ENCODE measurements at places on chromosomes 5 and 9.

GRCh38 chr9:129241725-129242124 is 63.7 kb upstream of the IER5L start:
- no peak for DNase-seq

DNA sequence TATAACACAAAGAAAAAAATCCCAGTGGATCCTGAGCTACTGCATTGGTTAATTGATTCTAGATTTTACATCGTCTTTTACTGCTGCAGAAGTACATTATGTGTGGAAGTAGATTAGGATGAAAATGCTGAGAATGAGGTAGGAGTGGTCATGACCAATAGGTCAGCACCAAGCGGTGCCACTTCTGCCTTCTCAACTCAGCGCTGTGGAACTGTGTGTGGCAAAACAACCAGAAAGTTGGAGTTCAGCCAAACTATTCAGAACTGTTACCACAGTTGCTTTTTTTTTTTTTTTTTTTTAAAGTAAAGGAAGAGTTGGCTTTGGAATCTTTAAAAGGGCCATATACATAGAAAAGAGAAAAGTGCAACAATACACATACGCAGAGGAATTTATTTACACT is 24.2 kb downstream of the POU5F2 start:
- DNase-seq, result no peak

GRCh38 chr5:179241764-179242370 is 103.4 kb downstream of the ADAMTS2 start:
- no peak for DNase-seq

DNA sequence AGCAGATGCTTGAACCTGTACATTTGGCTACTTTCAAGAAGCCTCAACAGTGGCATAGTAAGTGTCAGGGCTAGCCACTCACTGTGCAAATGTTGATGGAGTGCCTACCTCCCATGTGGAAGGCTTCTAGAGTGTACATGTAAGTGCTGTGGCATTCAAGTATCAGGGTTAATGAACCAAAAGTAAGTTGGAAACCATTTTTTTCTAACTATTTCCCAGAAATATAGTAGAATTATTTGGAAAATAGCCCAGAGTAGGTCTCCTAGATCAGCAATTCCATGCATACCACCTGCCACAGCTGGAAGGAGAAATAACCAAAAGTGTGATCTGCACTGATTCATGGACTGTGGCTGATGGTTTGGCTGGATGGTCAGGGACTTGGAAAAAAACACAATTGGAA is 53.3 kb downstream of the FOXD1 start:
- DNase-seq, result no peak

DNA sequence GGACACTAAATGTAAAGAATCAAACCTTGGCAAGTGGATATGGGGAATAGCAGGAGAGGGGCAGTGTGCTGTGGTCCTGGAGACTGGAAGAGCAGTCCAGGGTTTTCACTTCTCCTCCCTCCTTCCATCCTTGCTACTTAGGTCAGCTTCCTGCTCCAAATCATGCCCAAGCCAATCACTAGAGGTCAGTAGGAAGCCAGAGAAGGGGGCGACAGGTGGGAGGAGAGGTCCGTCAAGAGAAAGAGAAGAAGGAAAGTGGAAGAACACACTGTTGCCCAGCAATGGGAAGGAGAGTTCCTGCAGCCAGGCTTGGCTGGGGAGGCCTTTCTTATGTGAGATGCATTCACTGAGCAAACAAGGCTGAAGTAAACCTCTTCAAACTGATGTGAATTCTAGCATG is 289.6 kb downstream of the DTWD2 start:
- no peak for DNase-seq

- no peak for DNase-seq
These were observed 98.4 kb upstream of the HAND1 start for GRCh38 chr5:154576429-154576806.

GRCh38 chr5:995318-995717 is 13.3 kb upstream of the NKD2 start:
- DNase-seq, result no peak

- no peak for DNase-seq
These were observed 121.7 kb downstream of the ADAMTS6 start for GRCh38 chr5:65359981-65360380.

- DNase-seq, result no peak
These were observed 45.5 kb downstream of the CTSL start for GRCh38 chr9:87771316-87772006.

- no peak for DNase-seq
These were observed 38.3 kb upstream of the TNFSF8 start for GRCh38 chr9:114968671-114969070.

GRCh38 chr9:134043531-134043988 is 18.3 kb downstream of the BRD3OS start:
- no peak for DNase-seq

GRCh38 chr9:98479967-98480847 is 224.8 kb upstream of the TBC1D2 start:
- DNase-seq, result no peak

DNA sequence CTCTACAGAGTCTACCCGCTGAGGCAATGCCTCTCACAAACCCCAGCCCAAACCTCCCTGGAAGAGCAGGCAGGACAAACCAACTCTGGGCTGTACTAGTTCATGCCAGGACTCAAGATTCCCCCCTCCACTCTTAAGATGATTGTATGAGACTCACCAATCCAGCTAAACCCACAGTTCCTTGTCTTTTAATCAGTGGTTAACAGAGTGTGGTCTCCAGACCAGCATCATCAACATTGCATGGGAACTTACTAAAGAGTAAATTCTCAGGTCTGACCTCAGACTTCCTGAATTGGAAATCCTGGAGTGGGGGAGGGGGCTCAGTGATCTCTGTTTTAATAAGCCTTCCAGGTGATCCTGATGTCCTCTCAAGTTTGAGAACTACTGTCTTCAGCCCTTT is 240.9 kb downstream of the GAS1 start:
- DNase-seq, result no peak
